ENCODE measurements at places on chromosomes 5 and 9. TPM values are rescaled to one million over a fixed set of nuclear protein-coding genes. Genes with fewer than 3 reads are reported as not detected.

FPGS gene
- total RNA-seq = 49.4 TPM

DNA sequence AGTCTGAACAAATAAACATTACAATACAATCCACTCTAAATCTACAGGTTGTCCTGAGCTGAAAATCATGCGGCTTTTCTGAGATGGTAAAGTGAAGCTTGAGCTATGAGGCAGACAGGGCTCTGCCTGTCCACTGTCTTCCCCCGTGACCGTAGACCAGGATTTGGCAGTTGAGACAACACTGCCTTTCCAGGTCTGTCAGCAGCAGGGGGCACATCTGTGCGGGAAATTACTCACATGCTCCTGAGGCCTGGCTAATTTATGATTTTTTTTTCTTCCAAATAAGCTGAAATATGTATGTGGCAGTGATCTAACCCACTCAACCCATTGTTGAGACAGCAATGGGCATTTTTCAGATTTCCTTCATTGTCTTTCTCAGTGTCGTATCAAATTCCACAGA, 307.9 kb downstream of the FBXL7 start:
- no peak overlapping the region for H3K4me3 ChIP-seq
- DNase-seq = peak; percentile 54
- H3K36me3 ChIP-seq = no peaks in the 10 kb centered on the region
- no peaks in the 10 kb centered on the region for H3K27me3 ChIP-seq
- H3K4me1 ChIP-seq = no peaks in the 10 kb centered on the region

- DNase-seq = no peak
- no peak overlapping the region for H3K27ac ChIP-seq
- H3K27me3 ChIP-seq = no peaks in the 10 kb centered on the region
- H3K4me1 ChIP-seq = no peaks in the 10 kb centered on the region
- no peak overlapping the region for H3K4me3 ChIP-seq
Measured at GRCh38 chr5:54795777-54796176, 189.6 kb downstream of the ESM1 start.

- no peak overlapping the region for H3K4me3 ChIP-seq
- DNase-seq = no peak
- H3K36me3 ChIP-seq = no peaks in the 10 kb centered on the region
- H3K27me3 ChIP-seq = no peaks in the 10 kb centered on the region
- H3K4me1 ChIP-seq = peaks cover 14% of the 10 kb centered on the region
Measured at GRCh38 chr5:157286761-157287211, 20.9 kb downstream of the CYFIP2 start.

DNA sequence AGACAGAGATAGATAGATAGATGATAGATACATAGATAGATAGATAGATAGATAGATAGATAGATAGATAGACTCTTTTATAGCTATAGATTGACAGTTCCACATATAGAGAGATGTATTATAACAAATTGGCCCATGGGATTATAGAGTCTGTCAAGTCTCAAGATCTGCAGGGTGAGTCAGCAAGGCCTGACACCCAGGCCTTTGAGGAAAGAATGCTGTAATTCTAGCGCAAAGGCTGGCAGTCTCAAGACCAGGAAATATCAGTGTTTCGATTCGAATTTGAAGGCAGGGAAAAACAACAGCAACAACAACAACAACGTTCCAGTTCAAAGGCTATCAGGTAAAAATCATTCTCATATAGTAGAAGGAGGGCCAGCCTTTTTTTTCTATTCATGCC, 339.2 kb upstream of the CDH9 start:
- no peak overlapping the region for H3K27ac ChIP-seq
- H3K4me1 ChIP-seq = no peaks in the 10 kb centered on the region
- DNase-seq = no peak
- H3K27me3 ChIP-seq = no peaks in the 10 kb centered on the region
- H3K36me3 ChIP-seq = no peaks in the 10 kb centered on the region
